ENCODE measurements at places on chromosomes 1 and 21. TPM values are rescaled to one million over a fixed set of nuclear protein-coding genes. Genes with fewer than 3 reads are reported as not detected.

DNA sequence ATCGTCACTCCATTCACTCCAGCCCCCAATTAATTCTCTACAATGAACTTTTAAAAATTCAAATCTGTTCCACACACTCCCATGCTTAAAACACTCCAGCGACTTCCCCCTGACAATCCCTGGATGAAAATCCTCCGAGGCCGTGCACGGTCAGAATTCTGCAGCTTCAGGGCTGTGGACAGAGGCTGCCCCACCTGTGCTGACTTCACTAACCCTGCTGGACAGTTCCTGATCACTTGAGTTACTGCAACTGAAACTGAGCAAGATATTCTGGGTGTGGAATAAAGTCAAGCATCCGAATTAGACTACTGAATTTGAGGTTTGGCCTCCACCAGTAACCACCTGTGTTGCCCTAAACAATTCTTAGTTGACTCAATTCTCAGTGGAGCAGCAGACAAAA is 1.0 kb upstream of the JAK1 start:
- no peak for DNase-seq

- DNase-seq = no peak
These were observed 8.3 kb upstream of the TNFRSF9 start for GRCh38 chr1:7948960-7949359.

DNA sequence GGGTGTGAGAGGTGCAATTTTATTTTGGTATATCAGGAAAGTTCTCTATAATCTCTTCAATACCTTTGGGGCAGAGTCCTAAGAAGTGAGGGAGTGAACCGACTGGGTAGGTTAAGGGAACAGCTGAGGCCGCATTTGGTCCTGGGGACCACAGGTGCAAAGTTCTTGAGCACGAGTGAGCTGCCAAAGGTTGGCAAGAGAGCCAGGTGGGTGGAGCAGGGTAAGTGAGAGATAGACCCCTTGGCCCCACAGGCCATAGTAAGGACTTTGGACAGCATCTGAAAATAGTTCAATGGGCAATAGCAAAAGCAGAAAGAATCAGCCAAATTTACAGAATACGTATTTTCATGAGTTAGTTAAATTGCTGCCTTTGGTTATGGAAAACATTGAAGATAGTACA is 11.0 kb upstream of the NID1 start:
- no peak for DNase-seq

- DNase-seq = no peak
These were observed 202.5 kb upstream of the SAMSN1 start for GRCh38 chr21:14748662-14749061.

DNA sequence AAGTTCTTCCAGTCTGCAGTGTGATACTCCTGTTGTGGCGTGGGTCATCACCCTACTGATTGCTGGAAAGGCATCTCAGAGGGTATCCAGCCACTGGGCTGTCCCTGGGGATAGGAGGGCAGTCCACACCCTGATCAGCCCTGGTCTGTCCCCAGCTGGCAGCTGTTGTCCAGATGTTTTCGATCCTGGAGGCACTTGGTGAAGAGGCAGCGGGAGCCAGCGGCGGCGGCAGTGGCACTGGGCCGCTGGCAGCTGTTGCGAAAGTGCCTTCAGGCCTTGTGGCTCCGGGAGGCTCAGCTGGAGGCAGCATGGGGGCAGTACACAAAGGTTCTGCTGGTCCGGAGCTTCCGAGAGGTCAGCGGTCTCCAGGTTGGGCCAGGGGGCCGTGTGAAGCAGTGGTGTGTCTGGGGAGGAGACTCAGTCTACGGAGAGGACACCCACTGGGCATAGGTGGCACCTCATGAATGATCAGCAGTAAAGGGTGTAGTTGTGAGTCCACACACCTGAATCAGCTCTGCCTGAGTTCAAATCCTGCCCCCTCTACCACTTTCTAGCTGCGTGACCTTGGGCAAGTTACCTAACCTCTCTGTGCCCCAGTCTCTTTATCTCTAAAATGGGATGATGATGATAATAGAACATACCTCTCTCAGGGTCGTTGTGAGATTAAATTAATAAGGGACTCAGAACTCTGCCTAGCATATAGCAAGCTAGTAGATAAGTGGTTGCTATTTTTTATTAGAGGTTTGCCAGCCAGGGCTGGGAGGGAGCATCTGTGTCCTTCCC is 6.1 kb downstream of the C1orf167 start:
- DNase-seq = no peak

Gene PODN
- 0.11 TPM for total RNA-seq

DNA sequence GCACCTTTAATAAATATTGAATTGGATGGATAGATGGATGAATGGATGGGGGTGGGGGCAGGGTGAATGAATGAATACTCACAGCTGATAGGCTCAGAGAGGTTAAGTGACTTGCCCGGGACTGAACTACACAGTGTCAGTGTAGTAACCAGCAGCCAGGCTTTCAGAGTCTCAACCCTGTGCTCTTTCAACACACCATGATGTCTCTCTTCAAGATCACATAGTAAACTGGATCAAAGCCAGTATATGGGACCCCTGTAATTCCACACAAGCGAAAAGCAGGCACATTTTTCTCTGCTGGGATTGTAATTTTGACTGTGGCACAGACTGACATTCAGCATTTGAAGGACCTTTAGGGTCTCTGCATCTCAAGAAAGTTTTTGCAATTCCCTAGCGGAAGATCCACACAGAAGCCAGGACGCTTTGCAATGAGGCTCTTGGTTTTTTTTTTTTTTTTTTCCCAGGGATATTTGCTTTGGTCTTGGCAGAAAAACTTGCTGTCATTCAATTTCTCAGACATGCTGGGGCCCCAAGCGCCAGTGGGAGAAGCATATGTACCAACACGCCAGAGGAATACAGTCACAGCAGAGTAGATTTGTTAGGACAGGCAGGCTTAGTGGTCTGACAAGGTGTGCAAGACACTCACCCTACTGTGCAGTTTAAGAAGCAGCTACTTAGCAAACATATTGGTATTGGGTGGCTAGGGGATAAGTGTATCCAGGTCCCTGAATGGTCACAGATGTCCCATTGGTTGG is 213.1 kb upstream of the CAMK1G start:
- DNase-seq = no peak

Data from GM12878 (cell line).